HFFc6 (cell line): ENCODE measurements at places on chromosomes 12 and 14. TPM values are rescaled to one million over a fixed set of nuclear protein-coding genes. Genes with fewer than 3 reads are reported as not detected.

Gene PXN
- 209 to 262 TPM (median 247 TPM) in 3 replicates for total RNA-seq

Gene AMN1
- total RNA-seq, result 4.4 to 5.5 TPM (median 4.7 TPM) in 3 replicates

Gene SNAPC1
- 13.4 and 14.6 TPM in 2 replicates for total RNA-seq

Gene HOXC5
- total RNA-seq, result not detected in 3 replicates

Gene MYH6
- not detected in 2 replicates for total RNA-seq

Gene IFNG
- not detected in 2 replicates for total RNA-seq

Gene TMEM30B
- total RNA-seq, result not detected in 3 replicates

Gene BRMS1L
- total RNA-seq, result 7.1 to 8.7 TPM (median 7.3 TPM) in 3 replicates

Gene PLEK2
- total RNA-seq, result 11.5 to 21.0 TPM (median 13.4 TPM) in 3 replicates

Gene LYSET
- 12.7 to 16.0 TPM (median 13.1 TPM) in 3 replicates for total RNA-seq

Gene KRT74
- not detected in 3 replicates for total RNA-seq

Gene EPYC
- total RNA-seq, result not detected in 3 replicates

GRCh38 chr14:60090864-60091519 lies 731 bp upstream of the PCNX4 start:
- H3K4me3 ChIP-seq, result peak overlapping the region; percentile 97
- no peak for DNase-seq
- peaks cover 27% of the 10 kb centered on the region for H3K36me3 ChIP-seq
- no peaks in the 10 kb centered on the region; the same call in 1 of the 2 replicates for H3K27me3 ChIP-seq
- H3K27ac ChIP-seq, result peak overlapping the region; percentile 97

GRCh38 chr12:102954134-102954533 lies 3.3 kb upstream of the ASCL1 start:
- H3K4me1 ChIP-seq, result peaks cover 8% of the 10 kb centered on the region
- H3K36me3 ChIP-seq, result no peaks in the 10 kb centered on the region
- H3K27me3 ChIP-seq, result peaks cover 40% of the 10 kb centered on the region

DNA sequence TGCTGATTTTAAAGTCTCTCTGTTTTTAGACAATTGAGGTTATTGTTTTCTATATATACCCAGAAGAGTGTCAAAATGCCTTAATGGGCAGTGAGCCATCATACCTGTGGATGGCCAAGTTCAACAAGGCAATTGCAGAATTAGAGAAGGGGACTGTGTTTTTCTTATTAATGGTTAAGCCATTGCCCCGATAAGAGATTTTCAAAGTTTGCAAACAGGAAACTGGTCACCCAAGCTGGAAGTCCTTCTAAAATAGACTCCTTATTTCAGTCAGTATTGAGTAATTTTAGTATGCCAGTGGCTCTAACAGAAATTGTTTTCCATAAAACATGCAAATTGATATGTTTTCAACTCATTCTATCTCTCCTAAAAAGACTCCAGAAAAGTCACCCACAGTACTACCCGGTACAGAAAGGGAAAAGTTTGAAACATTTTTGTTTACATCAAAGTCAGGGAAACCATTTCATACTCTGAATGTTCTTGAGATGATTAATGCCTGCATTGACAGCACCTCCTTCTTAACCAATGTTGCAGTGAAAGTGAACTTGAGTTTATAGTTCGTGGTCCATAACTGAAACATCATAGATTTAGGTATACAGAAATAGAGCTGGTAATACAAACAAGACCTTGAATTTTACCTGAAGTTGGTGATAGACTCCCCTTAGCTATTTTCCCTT lies 191.1 kb downstream of the TMX1 start:
- peak overlapping the region; percentile 51 for H3K4me3 ChIP-seq
- H3K4me1 ChIP-seq, result peaks cover 37% of the 10 kb centered on the region
- H3K27ac ChIP-seq, result peak overlapping the region; percentile 34

DNA sequence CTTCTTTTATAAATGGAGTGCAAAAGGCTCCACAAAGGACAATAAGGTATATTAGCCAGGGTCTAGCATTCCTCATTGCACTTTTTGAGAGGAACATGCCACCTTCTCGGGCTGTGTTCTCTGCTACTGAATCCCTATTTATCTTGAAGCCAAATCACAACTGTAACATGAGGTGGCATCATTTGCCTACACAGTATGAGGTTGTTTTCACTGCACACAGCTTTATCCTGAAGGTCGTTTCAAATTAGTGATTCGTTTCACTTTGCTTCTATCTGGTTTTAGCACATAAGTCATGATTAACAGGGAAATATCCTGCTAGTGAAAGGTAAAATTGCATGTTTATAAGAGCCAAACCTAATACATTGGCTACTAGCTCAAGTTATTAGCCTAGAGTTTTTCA lies 153.8 kb downstream of the SLC35F4 start:
- no peak overlapping the region for H3K4me3 ChIP-seq
- no peaks in the 10 kb centered on the region for H3K27me3 ChIP-seq
- H3K4me1 ChIP-seq, result no peaks in the 10 kb centered on the region
- H3K36me3 ChIP-seq, result peaks cover 4% of the 10 kb centered on the region; the same call in 1 of the 2 replicates

DNA sequence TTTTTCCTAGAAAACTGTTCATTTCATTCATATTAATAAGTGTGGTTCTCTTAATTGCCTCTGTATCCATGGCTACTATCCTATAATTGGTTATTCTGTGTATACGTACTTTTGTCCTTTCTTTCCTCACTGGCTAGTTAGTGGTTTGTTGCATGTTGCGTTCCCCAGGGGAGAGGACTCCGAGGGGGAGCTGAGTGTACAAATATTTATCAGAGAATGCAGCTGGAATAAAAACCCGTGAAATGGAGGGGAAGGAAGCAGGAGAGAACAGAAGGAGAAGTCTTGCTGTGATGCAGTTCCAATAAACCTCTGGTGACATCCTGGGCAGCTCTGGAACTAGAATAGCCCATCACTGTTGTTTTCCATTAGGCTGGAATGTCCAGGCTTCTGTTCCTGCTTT lies 117.1 kb upstream of the RGS6 start:
- H3K27me3 ChIP-seq, result peaks cover 14% of the 10 kb centered on the region
- H3K4me1 ChIP-seq, result no peaks in the 10 kb centered on the region
- DNase-seq, result no peak
- no peak overlapping the region for H3K4me3 ChIP-seq
- H3K27ac ChIP-seq, result no peak overlapping the region
- no peaks in the 10 kb centered on the region for H3K36me3 ChIP-seq

DNA sequence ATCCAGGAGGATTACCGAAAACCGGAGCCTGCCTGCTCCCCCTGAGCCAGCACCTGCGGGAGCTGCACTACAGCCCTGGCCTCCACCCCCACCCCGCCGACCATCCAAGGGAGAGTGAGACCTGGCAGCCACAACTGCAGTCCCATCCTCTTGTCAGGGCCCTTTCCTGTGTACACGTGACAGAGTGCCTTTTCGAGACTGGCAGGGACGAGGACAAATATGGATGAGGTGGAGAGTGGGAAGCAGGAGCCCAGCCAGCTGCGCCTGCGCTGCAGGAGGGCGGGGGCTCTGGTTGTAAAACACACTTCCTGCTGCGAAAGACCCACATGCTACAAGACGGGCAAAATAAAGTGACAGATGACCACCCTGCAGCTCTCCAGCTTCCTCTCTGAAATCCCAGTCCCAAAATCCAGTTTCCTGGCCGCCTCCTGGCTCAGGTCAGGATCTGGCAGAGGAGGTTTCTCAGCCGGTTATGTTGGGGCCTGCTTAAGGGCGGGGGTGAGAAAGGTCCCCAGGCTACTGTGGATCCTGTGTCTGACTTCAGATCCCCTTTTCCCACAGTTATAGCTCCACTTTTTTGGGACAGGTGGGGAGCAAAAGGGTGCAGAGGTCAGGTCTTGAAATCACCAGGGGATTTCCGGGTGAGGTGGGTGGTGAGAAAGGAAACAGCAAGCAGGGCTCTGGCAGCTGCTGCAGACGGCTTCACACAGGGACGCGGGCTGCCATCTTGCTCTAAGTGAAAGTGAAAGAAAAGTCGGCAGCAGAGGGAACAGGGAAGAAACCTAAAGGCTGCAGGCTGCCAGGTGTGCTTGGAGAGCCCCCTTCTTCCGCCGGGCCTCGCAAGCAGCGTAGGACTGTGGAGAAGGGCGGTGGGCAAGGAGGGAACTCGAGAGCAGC lies at the start of gene TAPBPL:
Gene TAPBPL (plus strand): TSS at position 695 of the 897 bp plus-strand sequence. CDS start 207 bp downstream, outside the sequence.
- peak within 1 kb of the TSS; percentile 94 for H3K4me3 ChIP-seq
- H3K27me3 ChIP-seq, result no peaks in the 10 kb centered on the region; the same call in 1 of the 2 replicates
- H3K27ac ChIP-seq, result peak within 1 kb of the TSS; percentile 99
- DNase-seq, result peak; percentile 84

- H3K36me3 ChIP-seq, result peaks cover 67% of the 10 kb centered on the region
- peaks cover 55% of the 10 kb centered on the region for H3K4me1 ChIP-seq
- H3K4me3 ChIP-seq, result peak overlapping the region; percentile 95
- H3K27me3 ChIP-seq, result peaks cover 83% of the 10 kb centered on the region
Observed at GRCh38 chr14:68788275-68788995, 4.4 kb downstream of the ZFP36L1 start.

- no peak overlapping the region for H3K4me3 ChIP-seq
- no peaks in the 10 kb centered on the region for H3K27me3 ChIP-seq
- DNase-seq, result no peak
Observed at GRCh38 chr14:90803249-90803648, 13.0 kb downstream of the TTC7B start.

DNA sequence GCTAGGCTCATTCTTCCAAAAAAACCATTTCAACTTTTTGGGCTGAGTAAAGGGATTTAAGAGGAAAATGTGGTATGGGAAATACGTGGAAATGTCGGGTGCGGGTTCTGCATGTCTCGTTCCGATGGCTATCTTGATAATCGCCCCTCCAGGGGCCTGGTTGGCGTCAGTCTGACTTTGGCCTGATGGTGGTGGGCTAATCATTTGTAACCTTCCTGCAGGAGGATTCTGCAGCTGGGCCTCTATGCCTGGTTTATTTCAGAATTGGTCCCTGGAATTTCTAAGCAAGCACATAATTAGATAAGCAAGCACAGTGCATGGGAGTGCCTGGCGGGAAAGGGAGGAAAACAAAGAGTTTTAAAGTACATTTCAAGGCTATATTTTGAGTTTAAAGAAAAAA lies 14.8 kb upstream of the SLC4A8 start:
- H3K4me3 ChIP-seq, result no peak overlapping the region
- no peaks in the 10 kb centered on the region for H3K36me3 ChIP-seq
- H3K27ac ChIP-seq, result no peak overlapping the region

DNA sequence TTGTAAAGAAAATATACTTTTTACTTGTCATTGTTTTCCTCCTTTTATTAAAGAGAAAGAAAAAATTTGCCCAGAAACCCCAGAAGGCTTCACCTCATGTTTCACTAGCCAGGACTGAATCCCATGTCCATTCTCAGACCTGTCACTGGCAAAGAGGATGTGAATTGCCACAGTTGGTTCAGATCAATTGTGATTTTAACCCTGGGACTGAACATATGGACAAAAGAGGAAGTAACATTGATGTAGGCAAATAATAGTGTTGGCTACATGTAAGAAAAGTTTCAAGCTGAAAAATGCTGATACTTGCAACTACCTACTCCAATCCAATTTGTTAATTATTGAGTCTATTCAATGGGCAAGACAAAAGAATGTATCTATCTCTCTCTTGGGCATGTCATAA lies 8.6 kb upstream of the CCDC196 start:
- H3K4me3 ChIP-seq, result no peak overlapping the region
- DNase-seq, result no peak
- no peaks in the 10 kb centered on the region for H3K4me1 ChIP-seq
- H3K27ac ChIP-seq, result no peak overlapping the region
- H3K27me3 ChIP-seq, result no peaks in the 10 kb centered on the region

DNA sequence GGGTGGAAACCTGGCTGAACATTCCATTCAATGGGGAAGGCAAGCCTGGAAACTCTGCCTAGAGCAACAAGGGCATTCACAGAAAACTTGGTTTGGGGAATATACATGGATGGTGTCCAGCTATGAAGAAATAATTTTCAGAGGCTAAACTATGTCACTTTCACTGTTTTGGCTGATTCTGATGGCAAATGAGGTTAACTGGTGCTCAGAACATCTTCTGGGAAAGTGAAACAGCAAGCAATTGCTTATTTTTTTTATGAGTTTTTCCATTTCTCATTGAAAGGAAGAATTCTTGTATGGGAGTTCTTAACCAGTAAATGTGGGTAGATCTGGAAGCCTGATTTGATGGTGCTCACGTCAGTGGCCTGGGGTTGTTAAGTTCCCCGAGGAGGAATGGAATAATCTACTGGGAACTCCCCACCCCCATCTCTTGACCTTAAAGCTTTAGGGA lies 132.8 kb upstream of the BTG1 start:
- peak overlapping the region; percentile 39; the same call in 1 of the 2 replicates for H3K4me3 ChIP-seq
- DNase-seq, result no peak
- H3K36me3 ChIP-seq, result no peaks in the 10 kb centered on the region
- H3K27me3 ChIP-seq, result no peaks in the 10 kb centered on the region

- H3K4me3 ChIP-seq, result no peak overlapping the region
- H3K27ac ChIP-seq, result no peak overlapping the region
- H3K4me1 ChIP-seq, result peaks cover 15% of the 10 kb centered on the region
- H3K36me3 ChIP-seq, result peaks cover 12% of the 10 kb centered on the region
- DNase-seq, result no peak
Observed at GRCh38 chr12:76317976-76318375, 30.2 kb downstream of the BBS10 start.

GRCh38 chr14:103137689-103138300 lies 14.5 kb downstream of the TNFAIP2 start:
- no peak for DNase-seq
- peaks cover 32% of the 10 kb centered on the region for H3K4me1 ChIP-seq
- H3K27ac ChIP-seq, result no peak overlapping the region
- no peak overlapping the region for H3K4me3 ChIP-seq

GRCh38 chr14:103031956-103032355 lies 25.4 kb downstream of the CDC42BPB start:
- peaks cover 25% of the 10 kb centered on the region for H3K4me1 ChIP-seq
- H3K27ac ChIP-seq, result no peak overlapping the region
- H3K27me3 ChIP-seq, result no peaks in the 10 kb centered on the region
